ENCODE measurements at places on chromosomes 5 and 9.

- DNase-seq, result no peak
These were observed 156.4 kb downstream of the GABBR2 start for GRCh38 chr9:98552331-98552730.

DNA sequence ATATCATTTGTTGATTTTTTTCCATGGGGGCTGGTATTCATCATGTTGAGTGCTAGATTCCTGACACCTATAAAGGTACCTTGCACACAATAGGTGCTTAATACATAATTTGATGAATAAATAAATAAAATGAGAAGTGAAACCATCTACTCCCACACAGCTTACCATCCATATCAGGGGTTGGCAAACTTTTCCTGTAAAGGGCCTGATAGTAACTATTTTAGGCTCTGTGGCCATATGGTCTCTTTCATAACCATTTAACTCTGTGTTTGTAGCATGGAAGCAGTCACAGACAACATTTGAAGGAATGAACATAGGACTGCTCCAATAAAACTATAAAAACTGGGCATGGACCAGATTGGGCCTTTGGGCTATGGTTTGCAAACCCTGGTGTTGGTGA lies 100.3 kb downstream of the GCNT1 start:
- DNase-seq, result no peak

DNA sequence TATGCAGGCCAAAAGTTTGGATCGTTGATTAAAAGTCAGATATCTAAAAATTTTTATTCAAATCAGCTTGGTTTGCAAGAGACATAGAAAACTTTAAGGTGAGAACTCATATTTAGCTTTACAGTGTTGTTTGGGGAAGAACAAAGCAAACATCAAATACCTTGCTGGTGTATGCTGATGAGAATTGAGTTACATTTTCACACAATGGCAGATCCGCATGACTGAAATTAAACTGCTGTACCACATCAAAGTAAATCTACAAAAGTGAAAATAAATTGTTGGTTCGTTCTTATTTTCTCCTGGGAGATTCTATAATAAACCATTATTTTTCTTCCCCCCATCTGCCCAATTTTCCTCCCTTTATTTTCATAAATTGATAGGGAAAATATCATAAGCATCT lies 198.2 kb upstream of the PCSK5 start:
- no peak for DNase-seq

- DNase-seq, result no peak
These were observed 36.8 kb upstream of the ZNF354A start for GRCh38 chr5:178766936-178767912.

GRCh38 chr9:83267741-83268140 lies 204.8 kb upstream of the RASEF start:
- DNase-seq, result no peak

- DNase-seq, result no peak
These were observed 35.9 kb downstream of the ASS1 start for GRCh38 chr9:130480673-130481072.

- no peak for DNase-seq
These were observed 14.6 kb upstream of the GLIPR2 start for GRCh38 chr9:36121971-36122370.

DNA sequence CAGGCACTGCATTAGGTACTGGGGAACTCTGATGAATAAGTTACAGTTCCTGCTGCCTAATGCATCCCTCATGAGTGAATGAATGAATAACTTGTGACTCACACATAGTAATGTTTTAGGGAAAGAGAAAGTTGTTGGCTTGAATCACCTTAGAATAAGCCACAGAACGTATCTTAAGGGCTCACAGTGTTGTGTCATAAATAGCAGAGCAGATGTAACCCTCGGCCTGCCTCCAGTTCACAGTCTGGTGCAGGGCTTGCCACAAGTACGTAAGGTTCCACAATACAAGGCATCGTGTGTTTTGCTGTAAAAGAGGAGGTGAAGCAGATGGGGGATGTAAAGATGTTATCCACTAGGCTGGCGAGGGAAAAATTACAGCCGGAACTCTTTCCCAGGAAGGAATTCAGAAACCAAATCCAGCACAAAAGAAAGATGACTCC lies 218.7 kb downstream of the TRPM3 start:
- DNase-seq, result no peak

- no peak for DNase-seq
These were observed 140.6 kb upstream of the PRLR start for GRCh38 chr5:35370871-35371270.

DNA sequence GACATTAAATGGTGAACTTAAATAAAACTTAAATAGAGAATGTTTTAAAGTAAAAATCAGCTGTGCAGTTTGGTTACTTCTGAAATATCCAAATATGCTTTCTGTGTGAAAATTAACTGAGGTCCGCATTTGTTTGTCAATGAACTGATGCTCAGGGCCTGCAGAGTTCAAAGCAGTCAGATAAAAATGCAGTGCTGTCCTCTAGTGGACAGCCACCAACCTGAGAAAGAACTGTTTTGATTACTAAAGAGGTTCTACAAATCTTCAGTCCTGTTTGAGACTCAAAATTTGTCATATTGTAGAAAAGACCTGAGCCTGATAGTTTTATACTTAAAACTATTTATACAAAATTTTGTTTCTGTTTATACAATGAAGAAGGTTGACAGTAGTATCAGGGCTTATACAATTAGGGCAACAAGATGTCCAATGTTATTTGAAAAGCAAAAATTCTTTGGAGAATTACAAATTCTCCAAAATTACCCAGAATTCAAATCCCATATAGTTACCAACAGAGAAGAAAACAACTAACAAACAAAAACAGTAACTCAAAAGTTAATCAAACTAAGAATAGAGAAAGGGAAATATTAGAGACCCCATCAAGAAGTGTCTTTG lies 232.3 kb upstream of the TBCA start:
- peak; percentile 16 for DNase-seq

GRCh38 chr9:105459336-105459735 lies 11.5 kb downstream of the FSD1L start:
- no peak for DNase-seq

- no peak for DNase-seq
These were observed 218.3 kb upstream of the ZNF462 start for GRCh38 chr9:106644661-106645060.

All from DMS79 treated with DMSO at 0.1 percent for 48 hours (cell line).